ENCODE measurements at places on chromosomes 3 and 15.

DNA sequence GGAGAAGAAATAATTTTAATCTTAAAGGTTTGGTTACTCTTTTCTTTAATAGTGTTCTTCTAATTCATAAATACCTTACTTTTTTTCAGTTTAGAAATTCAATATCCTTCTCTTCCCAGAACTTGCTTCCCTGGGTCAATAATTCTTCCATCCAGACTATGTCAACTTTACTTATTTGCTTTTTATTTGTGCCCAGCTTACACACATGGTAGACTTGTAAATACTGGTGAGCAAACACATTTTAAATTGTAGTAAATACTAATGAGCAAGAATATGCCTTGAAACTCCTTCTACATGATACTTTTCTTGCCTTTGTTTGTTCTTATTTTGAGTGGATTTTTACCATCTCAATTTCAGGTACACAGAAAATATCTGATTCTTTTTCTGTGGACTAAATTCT lies 33.7 kb downstream of the SST start:
- no peak for DNase-seq

GRCh38 chr15:58463815-58464650 lies 32.2 kb downstream of the LIPC start:
- DNase-seq, result no peak

DNA sequence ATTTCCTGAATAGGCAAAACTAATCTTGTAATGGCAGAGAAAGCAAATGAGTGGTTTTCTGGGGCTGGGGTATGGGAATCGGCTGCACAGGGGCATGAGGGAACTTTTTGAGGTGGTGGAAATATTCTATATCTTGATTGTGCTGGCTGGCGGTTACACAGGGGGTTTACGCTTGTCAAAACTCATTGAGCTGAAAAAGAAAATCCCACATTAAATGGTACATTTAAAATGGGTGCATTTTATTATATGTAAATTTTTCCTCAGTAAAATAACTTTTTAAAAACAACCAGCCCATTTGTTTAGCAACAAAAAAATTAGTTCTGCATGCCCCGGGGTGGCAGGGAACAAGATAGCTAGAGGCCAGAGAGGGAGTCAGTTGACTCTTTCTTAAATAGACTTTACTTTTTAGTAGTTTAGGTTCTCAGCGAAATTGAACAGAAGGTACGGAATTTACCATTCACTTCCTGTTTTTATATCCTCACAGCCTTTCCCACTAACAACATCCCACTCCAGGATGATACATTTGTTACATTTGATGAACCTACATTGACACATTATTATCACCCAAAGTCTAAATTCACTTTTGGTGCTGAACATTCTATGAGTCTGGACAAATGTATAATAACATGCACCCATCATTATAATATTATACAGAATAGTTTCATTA lies 41.2 kb upstream of the BCL2A1 start:
- DNase-seq, result no peak

DNA sequence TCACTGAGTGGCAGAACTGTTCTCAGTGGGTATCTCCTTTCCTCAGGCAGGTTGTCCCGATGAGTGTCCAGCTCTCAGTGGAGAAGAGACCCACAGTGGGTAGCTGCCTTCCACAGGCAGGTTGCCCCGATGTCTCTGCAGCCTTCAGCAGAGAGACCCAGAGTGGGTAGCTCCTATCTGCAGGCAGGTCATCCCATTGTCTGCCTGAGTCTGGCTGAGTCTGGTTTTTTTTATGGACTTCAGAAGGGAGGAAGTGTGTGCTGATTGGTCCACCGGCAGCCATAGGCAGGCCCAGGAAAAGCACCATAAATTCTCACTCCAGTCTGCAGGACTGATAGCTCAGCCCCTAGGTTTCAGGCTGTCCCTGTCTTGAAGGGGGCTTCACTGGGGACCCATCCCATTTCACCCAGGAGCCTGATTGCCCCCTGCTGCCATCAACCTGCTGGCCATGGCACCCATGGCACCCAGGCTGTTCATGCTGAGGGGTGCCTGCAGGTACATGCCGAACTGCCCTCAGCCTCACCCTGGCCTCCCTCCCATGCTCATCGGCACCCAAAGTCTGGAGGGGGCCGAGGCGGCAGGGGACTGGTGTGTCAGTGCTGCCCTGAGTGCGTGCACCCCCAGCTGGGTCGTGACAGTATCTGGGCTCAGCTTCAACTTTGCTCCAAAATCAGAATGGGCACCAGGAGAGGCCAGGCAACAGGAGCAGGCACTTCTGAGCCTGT lies 3.6 kb upstream of the LIMD1 start:
- no peak for DNase-seq

DNA sequence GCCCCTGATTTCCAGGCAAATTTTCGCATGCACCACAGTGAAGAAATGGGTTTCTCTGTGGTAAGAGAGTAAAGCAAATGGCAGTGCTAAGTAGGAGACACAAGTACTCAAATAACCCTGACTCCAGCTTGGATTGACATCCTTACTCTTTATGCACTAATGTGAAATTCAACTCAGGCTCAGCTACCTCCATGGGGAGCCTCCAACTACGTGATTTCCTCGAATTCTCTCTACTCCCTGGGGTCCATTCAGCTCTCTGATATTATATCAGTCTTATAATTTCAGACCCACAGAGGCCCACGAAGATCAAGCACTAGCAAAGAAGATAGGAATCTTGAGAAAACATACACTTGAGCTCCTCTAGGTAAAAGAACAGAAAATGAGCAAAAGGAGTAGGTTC lies 407.6 kb upstream of the CCDC54 start:
- DNase-seq, result no peak

- no peak for DNase-seq
These were observed 14.2 kb downstream of the MRAS start for GRCh38 chr3:138362538-138362937.

DNA sequence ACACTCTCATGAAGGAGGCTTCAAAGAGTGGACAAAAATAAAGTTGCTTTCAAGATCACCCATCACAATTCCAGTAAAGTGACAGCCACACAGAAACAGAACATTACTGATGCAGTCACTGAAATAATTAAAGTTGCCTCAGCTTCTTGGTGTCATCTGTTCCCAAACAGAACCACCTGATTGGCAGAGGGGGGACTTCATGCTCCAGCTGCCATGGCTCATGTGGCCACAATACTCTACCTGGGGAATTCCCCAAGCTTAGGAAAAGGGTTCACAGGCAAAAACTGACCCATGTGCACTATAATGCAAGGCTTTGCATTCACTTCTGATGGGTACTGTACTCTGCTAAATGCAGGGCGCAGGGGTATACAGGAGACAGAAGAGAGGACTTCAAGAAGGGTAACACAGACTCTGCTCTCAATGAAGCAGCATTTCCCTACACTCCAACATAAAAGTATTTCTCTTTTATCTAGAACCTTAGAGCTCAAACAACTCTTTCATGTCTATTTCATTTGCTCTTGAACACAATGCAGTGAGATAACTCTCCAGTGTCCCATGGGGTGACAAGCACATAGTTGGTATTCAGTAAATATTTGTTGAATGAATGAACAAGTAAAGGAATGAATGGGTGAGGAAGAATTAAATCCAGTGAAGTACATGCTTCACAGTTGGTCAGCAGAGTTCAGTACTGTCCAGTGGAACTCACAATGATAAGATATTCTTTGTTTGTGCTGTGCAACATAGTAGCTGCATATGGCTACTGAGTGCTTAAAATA lies 8.6 kb upstream of the CTNNB1 start:
- no peak for DNase-seq

GRCh38 chr15:68709876-68710275 lies 110.8 kb downstream of the ANP32A start:
- DNase-seq, result no peak

GRCh38 chr3:150077107-150077506 lies 106.4 kb upstream of the PFN2 start:
- no peak for DNase-seq

GRCh38 chr3:194265996-194266964 lies 84.8 kb downstream of the CPN2 start:
- no peak for DNase-seq

GRCh38 chr3:197466586-197467399 lies 89.0 kb downstream of the BDH1 start:
- no peak for DNase-seq

GRCh38 chr15:62612771-62613170 lies 429.8 kb upstream of the TPM1 start:
- DNase-seq, result no peak

DNA sequence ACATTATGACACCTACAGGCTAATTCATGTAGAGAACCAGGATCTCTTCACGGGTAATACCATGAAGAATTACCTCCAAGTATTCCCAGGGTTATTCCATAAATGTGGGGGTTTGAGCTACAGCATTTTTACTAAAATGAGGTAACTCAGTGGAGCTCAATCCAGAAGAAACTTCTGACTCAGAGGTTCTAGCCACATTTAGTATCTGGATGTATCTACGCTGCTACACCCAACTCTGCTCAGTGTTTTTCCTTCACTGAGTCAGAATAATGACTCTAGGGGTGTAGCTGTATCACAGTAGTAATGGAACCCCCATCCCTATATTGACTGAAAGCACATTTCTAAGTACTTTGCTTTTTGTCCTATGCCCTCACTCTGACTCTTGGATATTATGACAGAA lies 52.4 kb downstream of the COPS2 start:
- DNase-seq, result no peak

DNA sequence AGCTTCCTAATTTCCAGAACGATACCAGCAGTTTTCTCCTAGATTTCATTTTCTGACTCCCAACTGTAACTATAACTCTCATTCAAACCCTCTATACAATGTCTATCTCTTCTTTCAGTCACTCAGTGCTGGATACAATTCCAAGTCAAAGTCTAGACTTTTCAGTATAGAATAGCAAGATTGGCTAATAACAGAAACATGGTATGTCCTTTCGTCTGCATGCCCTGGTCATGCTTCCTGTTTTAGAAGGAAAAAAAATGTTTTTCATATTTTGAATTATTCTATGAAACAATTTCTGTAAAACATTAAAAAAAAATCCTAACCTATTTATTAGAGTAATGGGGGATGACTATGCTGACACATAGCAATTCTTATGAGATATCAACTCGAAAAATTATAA lies 180.0 kb downstream of the KCNAB1 start:
- no peak for DNase-seq

- no peak for DNase-seq
These were observed 134.6 kb downstream of the GHSR start for GRCh38 chr3:172313671-172314070.

- DNase-seq, result no peak
These were observed 116.0 kb downstream of the LIPC start for GRCh38 chr15:58547628-58548307.

DNA sequence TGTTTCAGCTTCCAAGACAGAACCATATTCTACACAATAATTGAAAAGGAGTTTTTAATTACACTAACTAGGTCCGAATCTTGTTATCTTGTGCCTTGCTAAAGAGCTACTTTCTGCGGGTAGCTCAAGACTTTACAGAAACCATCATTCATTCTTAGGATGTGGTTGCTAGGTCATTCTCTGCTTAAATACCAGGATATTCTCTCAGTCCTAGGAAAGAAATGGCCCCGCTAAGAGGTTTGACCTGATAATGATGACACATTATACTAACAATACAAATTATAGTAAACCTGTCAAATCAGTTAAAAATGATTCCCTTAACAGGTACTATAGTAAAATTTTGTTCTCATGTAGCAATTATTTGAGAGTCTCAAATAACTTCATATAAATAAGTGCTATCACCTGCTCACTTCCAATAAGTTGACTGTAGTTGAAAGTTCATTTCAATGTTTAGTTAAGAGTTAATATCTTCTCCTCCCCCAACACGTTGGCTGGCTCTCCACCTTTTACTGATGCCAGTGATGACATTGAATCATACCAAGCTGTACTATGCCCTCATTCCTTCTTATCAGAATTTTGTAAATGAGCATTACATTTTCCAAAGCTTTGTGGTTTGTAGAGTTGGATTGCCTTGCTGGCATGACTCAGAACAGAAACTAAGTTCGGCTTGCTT lies 3.6 kb upstream of the C3orf85 start:
- no peak for DNase-seq

Measured in stimulated activated naive CD4-positive, alpha-beta T cell treated with Interleukin-2 at 50 U/mL for 16 hours (primary cell).